Hypothalamus (tissue), 51 donors: ENCODE measurements at places on chromosomes 6 and 20.

GRCh38 chr6:142846459-142846831 lies 98.5 kb downstream of the HIVEP2 start:
- DNase-seq: no peak

DNA sequence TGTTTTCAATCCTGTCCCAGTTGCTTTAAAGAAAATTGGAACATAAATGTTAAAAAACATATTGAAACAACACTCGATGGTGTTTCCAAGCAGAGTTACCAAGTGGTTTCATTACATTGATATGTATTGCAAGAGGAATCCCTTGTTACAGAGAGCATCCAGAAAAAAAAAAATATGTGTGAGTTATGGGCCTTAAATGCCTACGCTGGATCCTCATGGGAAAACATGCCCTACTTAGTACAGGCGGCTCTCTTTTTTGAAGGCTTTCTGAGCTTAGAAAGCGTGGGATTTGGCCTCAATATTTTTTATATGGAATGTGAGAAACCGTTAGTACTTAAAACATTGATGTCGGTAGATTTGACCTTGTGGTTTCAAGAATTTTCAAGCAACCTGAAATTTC lies 26.1 kb downstream of the BTBD3 start:
- DNase-seq: no peak

DNA sequence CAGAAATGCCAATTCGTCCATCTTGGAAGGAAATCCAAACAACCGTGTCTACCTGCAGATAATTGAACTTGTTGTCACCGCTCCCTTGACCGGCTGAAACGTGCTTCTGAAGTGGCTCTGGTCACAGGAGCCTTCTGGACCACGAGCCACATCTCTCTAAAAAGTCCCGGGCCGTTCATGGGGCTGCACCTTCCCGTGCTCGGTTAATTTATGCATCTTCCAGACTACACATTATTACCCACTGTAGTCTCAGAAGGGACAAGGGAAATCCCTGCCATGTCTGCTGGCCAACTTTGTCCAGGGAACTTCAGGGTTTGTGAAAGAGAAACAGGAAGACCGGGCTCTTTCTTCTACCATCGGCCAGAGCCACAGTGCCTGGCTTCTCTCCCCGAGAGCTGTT lies 63.4 kb upstream of the MPC1 start:
- DNase-seq: no peak

- DNase-seq: no peak
Measured at GRCh38 chr20:3000852-3001523, 42.4 kb upstream of the GNRH2 start.

GRCh38 chr6:81984599-81984998 lies 232.1 kb upstream of the TENT5A start:
- no peak for DNase-seq
